ENCODE measurements at places on chromosomes 3 and 15.

GRCh38 chr3:74127256-74127655 lies 487.2 kb downstream of the CNTN3 start:
- DNase-seq: no peak

DNA sequence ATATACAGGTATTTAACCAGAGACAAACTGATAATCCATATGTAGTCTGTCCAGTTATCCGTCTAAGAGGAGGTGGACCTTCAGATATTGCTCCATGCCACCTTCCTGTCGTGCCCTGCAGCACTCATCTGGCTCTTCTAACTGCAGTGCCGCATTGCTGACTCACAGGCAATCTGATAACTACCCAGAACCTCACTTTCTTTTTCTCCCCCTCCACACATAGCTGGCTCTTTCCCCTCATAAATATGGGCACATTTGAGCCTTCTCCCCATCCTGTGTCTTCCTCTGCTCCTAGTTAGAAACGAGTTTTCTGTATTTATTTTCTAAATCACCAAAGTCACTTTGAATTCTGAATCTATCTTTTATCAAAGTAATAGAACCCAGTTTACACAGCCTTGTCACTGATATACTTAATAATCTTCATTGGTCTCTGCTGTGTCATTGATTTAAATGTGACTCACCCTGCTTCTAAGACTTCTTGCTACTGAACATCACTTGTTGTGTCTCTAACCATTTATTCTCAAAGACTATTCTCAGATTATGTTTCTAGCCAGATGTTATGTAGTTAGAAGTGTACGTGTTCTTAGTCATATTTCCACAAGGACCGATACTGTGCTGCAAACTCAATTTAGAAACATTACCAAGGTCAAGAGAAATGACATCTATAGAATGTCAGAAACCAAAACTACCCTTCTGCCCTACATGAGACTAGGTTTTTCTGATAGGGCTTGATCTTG lies 17.4 kb upstream of the KCNMB2 start:
- DNase-seq: no peak

- DNase-seq: no peak
Observed at GRCh38 chr3:149292666-149293065, 40.8 kb downstream of the TM4SF18 start.

DNA sequence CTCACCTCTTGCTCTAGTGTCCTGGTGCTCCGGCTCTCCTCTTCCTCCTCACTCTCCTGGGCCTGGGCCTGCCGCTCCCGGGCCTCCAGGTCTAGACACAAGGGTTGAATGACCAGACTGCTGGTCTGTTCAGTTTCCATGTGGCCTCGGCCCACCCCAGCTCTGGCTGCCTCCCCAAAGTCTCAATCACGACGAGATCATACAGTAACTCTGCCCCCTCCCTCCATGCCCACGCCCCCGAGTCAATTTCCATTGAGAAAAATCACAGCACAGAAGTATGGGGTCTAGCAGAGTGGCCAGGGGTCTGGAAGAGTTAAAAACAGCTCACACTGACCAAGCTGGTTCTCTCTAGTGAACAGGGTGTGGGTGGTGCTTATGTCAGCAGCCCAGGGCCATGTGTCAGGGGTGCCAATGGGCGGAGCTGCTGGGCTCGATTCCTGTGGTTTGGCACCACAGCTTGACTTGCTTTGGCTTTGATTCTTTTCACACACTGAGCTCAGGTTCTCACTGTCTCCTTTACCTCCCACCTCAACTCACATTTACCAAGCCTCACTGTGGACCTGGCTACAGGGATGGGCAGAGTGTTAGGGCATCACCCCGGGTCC lies 6.9 kb downstream of the C15orf62 start:
- DNase-seq: peak; percentile 77

DNA sequence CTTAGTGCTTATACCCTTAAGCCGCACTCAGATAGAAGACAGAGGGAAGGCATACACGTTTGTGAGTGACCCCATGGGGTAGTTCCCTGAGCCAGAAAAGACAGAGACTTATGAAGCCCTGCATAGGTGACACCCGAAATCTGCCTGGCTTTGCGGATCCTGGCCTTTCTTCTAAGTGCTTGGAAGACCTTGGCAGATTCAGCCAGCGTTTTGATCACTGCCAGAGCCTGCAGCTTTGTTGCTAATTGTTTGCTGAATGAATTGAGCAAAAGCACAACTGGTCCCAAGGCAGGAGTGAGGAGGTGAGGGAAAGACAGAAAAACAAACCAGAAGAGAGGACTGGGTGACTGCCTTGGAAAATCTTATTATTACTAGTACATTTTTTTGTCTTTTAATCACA lies 168.3 kb upstream of the ICE2 start:
- no peak for DNase-seq

- no peak for DNase-seq
Observed at GRCh38 chr15:49190586-49190985, 20.5 kb downstream of the GALK2 start.

- no peak for DNase-seq
Observed at GRCh38 chr3:169780742-169781141, 7.5 kb downstream of the MYNN start.

- DNase-seq: no peak
Observed at GRCh38 chr3:80655216-80655615, 887.4 kb upstream of the ROBO1 start.

- no peak for DNase-seq
Observed at GRCh38 chr3:16468002-16468335, 45.5 kb downstream of the RFTN1 start.

DNA sequence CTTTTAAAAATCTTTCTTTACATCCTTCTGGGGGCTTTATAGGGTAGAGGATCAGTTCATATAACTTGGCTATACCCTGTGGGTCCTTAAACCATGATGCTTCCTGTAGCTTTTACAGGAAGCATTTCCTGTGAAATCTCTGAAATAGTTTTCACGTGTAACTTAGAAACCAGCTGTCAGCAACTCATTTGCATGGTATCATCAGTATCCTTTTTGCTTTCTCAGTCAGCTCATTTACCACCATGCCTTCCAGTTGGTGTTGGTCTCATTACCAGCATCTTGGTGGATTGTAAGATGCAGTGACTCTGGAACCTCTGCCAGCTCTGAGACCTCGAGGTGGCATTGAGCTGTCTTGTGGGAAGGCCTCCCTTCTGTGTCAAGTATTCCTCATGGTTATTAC lies 96.7 kb upstream of the MYZAP start:
- DNase-seq: no peak

GRCh38 chr3:82957696-82958095 lies 1196.3 kb upstream of the GBE1 start:
- no peak for DNase-seq

GRCh38 chr3:42635111-42635510 lies 18.4 kb upstream of the ZBTB47 start:
- DNase-seq: no peak

DNA sequence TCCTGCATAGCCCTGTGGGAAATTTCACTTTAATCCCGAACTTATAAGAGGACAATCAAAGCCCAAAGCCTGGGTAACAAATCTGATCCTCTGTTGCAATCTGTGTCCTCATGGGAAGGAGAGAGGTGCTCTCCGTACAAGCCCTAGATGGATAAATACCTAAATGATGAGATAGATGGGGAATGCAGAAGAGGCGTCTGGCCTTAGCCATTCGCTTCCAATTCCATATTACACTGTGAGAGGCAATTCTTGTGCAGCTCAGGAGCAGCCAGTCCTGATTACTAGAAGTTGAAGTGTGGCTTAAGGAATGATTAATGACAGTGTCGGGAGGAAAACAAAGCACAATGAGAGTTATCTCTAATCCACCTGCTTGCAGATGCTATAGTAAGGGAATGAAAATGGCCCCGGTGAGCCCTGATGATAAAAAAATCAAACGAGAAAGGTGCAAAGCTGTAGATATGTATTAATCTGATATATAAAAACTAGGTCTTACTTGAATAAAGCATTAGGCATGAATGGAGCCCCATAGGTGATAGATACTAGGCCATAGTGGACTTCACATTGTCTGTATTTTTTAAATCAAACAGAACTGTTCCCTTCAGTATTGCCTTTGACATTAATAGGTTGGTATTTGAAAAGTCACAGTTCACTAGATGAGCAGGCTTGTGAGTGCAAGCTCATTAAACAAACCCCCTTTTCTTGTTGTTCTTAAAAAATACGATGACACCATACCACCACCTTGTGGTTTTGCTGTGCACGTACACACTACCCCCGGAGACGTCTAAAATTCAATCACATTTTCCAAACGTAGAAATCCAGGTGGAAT lies 54.2 kb upstream of the TMCO5A start:
- DNase-seq: no peak

DNA sequence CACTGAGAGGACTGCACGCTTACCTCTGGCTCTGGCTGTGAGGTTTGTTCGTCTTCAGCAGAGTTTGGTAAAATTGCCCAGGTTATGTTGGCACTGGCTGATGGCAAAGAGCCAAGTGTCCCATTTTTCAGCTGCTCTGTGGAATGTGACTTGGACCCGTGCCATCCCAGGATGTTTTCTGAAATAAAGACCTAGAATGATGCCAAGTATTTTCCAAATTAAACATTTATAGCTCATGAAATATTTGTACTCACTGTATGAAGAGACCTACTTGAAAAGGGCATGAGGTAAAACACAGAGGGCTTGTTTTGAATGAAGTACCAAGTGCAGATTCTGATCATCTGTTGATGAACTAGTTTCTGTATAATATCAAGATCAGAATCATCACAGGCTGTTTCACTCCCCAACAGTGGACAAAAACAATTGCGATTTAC lies 200.5 kb downstream of the STT3B start:
- no peak for DNase-seq

DNA sequence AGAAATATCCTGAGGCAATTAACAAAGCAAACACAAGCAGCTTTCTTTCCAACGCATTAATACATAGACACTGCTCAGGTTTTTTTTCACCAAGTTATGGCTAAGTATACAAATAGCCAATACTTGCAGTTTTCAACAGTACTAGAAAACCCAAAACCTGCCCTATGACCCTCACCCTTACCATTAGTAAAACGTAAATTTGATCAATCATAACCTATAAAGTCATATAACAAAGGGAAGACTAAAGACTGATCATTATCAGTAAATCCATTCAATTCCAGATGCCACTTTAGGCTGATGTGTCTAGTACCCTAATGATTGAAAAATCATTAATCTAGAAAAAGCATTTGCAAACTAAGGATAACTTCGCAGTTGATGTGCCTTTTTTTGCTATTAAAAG lies 3.2 kb downstream of the SERP1 start:
- no peak for DNase-seq

DNA sequence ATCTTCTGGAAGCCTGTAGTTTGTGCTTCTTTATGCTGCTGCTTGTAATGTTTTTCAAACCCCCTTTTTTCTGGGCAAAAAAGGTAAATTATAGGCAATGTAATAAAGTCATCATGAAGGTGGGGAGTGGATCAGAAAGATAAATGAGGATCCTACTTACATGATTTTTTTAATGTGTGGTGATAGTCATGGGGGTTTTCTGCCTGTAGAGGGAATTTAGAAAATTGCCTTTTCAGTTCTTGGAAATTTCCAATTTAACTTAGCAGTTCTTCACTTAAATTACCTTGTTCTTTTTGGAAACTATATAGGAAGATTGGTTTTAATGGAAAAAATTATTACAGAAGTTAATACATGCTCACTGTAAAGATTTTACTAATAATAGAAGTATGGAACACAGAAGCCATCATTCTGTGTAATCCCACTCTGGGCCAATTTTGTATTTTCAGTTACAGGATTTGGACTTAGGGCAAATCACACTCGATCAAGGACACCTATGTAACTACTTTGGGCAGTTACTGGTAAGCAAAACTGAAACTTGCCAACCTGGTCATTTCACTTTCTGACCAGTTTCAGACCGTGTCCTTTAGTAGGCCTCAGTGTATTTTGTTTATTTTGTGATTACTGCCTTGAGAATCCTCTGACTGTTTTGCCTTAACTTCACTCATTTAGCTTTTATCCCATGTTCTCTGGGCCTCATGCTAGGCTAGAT lies 10.5 kb upstream of the SCAANT1 start:
- DNase-seq: no peak

DNA sequence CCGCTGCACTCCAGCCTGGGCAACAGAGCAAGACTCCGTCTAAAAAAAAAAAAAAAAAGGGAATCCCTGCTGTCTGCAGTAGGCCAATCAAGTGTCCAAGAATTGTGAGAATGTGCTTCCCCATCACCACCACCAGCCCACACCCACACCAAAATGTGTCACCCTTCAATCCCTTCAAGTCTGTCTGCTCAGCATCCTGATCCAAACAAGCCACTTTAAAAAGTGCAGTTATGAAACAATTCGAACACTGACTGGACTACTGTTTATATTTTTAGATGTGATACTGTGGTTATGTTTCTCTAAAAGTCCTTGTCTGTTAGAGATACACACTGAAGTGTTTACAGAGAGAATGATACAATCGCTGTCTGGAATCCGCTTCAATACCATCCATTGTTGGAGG lies 78.1 kb upstream of the CGNL1 start:
- no peak for DNase-seq

GRCh38 chr15:68042156-68042854 lies 11.8 kb upstream of the PIAS1 start:
- no peak for DNase-seq

GRCh38 chr3:126067959-126068358 lies 16.0 kb downstream of the SLC41A3 start:
- DNase-seq: no peak

DNA sequence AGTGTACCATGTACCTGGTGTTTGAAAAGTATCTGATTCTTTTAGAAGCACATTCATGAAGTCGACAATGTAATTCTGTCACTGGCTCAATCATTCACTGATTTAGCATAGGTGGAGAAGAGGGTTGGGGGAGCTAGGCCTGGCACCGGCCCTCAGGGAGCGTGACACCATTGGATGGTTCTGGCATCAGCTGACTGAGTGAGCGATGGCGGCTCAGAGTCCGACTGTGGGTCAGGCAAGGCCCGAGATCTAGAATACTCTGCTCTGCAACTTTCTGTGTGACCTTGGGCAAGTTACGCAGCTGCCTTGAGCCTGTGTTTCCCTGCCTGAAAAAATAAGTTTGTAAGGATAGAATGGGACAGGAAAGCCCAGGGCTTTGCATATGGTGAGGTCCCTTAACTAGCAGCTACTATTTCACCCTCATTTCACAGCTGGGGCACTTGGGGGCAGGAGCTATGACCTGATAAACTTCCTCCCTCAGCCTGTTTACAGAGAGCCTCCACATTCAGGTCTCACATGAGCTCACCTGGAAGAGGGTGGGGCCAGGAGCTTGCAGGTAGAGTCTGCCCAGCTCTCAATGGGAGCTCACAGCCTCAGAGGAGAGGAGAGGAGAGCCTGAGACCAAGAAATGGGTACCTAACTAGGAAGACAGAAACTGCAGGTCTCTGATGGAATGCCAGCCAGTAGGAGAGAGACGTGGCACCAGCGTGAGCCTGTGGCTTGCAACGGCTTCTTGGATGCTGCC lies 153.7 kb upstream of the TLE3 start:
- DNase-seq: no peak

DNA sequence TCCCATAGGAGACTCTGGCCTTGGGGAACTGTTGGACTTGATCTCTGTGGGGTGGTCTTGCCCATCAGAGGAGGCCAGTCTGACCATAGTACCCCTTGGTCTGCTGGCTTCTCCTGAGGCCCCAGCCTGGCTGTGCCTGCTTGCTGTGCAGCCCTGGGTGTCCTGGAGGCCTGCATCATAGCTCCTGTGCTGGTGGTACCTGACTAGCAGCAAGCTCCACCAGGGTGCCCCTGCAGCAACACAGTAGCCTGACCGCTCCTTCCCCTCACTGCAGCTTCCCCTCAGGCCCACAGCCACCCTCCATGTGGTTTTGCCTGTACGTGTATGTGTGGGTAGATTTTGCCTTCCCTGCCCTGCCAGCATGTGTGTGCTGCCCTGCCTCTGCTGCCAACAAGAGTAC lies 85.6 kb upstream of the TTC14 start:
- DNase-seq: no peak

Data from H54 (cell line).